H4 (cell line): ENCODE measurements at places on chromosomes 11 and 22.
A peak's percentile ranks its signal among the peaks of the same experiment; 100 is the strongest.

DNA sequence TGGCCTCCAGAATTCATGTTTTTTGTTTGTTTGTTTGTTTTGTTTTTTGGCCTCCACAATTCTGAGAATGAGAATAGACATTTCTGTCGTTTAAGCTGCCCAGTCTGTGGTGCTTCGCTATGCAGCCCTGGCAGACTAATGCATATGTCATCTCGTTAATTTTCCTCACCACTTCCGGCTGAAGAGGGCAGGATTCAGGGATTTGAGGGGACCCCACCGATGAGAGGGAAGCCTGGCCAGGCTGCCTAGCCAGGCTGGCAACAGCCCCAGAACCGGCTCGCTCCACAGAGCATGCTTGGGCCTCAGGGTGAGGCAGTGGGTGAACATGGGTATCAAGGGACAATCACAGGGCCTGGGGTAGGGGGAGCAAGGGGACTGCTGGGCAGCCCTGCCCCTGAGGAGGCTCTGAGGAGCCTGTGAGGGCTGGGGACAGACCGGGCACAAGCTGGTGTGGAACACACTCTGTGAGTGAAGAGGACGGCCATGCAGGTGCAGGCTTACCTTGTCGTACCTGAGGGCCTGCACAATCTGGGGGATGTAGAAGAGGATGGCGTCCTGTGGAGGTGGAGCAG lies 47.8 kb upstream of the SERPIND1 start:
- no peak for DNase-seq

- DNase-seq = peak; percentile 89
These were observed 35.7 kb downstream of the CD44 start for GRCh38 chr11:35174666-35175065.

DNA sequence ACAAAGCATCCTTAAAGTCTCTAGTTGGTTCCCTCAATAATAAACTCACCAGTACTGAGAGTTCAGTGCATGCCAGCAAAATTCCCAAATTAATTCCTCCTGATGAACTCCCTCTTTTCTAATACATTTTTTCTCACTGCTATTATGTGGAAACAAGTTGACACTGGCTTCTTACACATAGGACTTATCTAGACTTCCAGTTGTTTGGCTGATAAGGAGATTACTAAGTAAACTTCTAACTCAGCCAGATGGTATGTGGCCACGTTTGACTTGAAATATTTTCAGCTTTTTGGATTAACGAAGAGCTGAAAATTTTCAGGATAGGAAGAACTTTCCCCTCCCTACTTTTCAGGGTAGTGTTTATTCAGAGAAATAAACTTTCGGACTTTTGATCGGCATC lies 1154.2 kb upstream of the TENM4 start:
- DNase-seq = peak; percentile 13

GRCh38 chr11:2532704-2533586 lies 88.1 kb downstream of the KCNQ1 start:
- peak; percentile 92 for DNase-seq

DNA sequence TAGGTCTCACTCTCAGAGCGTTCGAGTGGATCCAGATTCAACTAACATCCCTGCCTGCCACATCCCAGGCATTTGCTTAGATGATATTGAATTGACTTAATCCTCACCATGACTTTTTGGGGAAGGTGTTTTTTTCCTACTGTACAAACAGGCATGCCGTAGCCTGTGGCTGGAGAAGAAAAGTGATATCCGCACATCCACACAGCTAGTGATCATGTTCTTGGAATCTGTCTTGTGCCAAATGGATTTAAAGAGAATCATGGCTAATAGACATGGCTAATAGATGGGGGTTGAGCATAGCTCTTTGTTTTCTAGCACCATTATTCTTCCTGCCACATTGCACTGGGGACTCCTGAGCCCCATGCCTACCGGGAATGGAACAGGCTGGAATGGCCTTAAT lies 82.1 kb upstream of the THY1 start:
- no peak for DNase-seq

DNA sequence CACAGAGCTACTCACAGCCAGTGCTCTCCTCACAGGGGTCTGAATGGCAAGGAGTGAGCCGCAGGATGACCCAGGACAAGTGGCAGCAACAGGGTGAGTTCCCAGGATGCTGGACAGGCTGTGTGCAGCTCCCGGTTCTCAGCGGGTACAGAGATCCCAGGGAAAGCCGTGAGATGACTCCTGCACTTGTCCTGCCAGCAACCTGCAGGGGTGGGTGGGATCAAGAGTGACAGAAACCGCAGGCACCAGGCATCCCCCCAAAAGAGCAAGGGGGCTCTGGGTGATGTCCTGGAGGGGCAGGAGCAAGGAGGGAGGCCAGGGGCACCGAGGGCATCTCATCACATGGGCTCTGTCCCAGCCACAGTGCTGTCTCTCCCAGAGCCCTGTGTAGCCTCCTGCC lies 15.9 kb upstream of the PRODH start:
- no peak for DNase-seq

- DNase-seq = no peak
These were observed 3.3 kb upstream of the FXYD6 start for GRCh38 chr11:117879516-117880480.

DNA sequence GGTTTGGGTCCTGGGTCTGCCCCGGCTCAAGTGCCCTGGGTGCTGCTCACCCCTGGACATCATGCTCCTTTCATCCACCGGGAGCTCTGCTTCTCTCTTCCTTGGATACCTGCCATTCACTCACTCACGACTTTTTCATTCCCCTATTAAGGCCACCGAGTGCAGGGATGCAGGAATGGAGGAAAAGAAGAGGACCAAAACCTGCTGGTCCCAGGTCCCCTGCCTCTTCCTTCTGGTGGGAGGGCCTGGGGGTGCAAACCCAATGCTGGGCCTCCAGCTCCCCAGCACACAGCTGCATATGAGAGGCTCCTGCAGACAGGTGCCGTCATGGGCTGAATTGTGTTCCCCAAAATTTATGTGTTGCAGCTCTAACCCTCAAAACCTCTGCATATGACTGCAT lies 36.8 kb upstream of the MYEOV start:
- DNase-seq = no peak

DNA sequence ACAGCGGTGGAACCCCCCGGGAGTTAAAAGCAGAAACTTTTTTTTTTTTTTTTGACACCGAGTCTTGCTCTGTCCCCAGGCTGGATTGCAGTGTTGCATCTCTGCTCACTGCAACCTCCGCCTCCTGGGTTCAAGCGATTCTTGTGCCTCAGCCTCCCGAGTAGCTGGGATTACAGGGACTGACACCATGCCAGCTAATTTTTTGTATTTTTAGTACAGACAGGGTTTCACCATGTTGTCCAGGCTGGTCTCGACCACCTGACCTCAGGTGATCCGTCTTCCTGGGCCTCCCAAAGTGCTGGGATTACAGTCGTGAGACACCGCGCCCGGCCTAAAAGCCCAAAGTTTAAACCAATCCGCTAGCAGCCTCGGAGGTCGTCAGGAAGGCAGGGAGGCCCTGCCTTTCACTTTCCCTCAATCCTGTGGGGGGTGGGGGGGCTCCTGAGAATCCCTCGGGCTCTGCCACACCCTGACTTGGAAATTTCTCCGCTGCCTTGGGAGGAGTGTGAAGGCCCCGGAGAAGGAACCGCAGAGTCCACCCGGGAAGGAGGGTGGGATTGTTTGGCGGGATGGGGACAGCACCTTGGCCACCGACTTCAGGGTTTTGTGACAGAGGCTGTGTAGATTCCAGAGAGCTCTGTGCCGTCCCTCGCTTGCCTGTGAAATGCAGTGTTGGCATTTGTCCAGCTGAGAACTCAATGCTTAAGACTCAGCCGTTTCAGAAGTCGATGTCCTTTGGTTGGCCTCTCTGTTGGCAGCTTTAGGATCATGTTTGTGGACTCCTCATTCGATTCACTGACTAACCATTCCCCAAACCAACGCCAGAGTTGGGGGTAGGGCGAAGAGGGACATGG lies 1.0 kb downstream of the ARHGAP8 start:
- no peak for DNase-seq

GRCh38 chr22:20635227-20635591 lies 127.8 kb downstream of the MED15 start:
- no peak for DNase-seq

DNA sequence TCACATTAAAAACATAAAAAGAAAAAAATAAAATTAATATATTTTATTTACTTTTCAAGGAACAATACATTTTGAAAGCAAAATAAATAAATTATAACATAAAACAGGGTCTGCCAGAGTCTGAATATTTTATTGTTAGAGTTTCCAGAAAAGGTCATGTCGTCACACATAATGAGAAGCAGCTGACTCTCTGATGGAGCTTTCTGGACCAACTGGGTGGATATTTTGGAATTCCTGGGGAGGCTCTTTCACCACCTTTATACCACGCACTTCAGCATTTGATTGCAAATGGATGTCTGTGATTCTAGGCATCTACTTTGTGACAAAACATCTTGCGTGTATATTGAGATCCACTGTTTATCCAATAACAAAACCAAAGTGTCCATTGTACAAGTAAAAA lies 455.0 kb upstream of the CCDC179 start:
- no peak for DNase-seq

DNA sequence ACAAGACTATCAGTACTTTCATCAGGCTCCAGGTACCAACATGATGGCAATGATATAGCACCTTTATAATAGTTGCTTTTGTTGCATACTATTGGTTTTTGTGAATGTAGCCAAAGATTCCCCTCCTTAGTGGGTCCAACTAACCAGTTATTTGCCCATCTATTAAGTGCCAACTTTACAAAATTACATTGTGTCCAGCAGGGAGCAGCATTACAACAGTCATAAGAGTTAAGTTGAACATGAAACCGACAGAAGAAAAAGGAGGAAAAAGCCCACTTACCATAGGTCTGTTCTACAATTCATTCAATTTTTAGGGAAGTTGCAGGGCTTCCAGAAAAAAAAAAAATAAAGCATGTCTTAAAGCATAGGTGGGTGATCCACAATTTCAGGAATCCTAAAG lies 21.6 kb downstream of the IMMP1L start:
- peak; percentile 56 for DNase-seq

DNA sequence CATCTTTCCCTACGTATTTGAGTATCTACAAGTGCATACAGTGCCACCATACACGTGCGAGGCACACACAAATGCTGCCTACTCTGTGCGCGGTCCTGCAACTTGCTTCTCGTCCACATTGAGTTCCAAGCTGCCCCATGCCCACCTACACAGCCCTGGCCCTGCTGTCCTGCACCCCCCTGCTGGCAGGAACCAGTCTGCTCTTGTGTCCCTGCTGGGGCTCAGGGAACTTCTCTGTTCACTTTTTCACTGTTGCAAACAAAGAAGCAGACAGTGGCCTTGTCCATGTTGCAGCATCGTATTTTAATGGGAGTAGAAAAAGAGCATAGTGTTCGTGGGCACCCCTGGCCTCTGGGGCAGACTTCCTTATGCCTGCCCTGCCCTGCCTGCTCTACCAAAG lies 14.0 kb downstream of the CPT1A start:
- no peak for DNase-seq

- no peak for DNase-seq
These were observed 167.9 kb downstream of the NTM start for GRCh38 chr11:131538322-131538721.
